ENCODE measurements at places on chromosomes 13 and 19.

GRCh38 chr19:4829001-4829712, 2.4 kb downstream of the TICAM1 start:
- DNase-seq = no peak

DNA sequence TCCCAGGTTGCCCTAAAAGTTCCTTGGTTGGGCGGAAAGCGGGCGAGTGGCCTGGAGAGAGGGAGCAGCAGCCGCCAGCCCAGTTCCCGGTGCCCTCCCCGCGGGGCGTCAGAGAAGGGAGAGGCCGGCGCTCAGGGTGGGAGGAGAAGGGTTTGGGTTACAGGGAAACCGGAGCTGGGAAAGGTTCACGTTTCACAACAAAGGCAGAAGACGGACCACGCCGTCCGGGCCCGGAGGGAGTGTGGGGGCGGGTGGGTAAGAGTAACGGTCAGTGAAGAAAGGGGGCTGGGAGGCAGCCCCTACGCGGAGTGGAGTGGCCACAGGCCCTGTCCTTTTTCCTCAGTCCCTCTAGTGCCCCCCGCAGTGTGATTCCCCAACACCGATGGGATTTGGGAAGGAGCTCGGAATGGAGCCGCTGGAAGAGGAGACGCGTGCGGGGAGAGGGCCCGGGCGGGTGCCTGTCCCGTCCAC, 1.6 kb downstream of the SIX5 start:
- DNase-seq = peak; percentile 91

DNA sequence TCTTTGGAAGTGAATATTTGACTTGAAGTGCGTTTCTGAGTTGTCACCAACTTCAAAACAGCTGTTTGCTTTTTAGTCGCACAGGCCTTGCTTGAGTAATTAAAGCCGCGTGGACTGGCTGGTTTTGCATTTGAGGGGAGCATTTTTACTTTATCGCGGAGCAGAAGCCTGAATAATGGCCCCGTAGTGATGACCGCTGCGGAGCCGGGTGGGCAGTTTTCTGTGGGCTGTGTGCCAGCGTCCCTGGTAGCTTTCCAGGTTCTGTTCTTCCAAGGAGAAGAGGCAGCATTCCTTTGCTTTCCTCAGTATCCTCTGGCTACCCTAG, 1.1 kb downstream of the NAA16 start:
- no peak for DNase-seq

DNA sequence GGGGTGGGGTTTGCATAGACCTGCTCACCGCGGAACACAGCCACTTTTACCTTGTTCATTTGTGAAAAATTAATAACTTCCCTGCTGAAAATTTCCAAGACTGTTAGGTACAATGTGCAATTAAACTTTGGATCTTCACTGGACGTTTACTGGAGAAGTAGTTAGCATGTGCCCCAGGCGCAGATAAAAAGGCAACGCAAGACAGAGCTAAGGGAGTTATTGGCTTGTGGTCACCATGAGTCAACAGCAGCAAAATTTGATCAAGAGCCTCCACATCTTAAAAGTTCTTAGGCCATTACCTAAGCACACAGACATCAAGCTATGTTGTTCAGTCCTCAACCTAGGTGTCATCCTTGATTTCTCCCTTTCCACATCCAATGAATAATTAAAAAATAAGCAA, 257.0 kb downstream of the LHFPL6 start:
- DNase-seq = no peak

GRCh38 chr13:94352057-94352456, 127.4 kb downstream of the DCT start:
- no peak for DNase-seq

- DNase-seq = no peak
Observed at GRCh38 chr19:4557144-4557970, 2.1 kb downstream of the SEMA6B start.

DNA sequence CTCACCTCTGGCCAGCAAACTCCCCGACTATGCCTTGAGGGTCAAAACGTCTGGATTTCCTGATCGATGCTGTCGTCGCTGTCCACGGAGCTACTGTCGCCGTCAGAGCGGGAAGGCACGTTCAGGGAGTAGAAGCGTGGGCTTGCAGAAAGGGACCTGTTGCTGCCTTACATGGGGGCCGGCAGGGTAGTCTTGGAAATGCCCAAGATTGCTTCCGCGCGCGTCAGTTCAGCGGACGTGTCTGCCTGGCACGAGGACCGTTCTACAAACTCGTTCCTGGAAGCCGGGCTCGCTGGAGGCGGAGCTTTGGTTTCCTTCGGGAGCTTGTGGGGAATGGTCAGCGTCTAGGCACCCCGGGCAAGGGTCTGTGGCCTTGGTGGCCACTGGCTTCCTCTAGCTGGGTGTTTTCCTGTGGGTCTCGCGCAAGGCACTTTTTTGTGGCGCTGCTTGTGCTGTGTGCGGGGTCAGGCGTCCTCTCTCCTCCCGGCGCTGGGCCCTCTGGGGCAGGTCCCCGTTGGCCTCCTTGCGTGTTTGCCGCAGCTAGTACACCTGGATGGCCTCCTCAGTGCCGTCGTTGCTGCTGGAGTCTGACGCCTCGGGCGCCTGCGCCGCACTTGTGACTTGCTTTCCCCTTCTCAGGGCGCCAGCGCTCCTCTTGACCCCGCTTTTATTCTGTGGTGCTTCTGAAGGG, 15.4 kb downstream of the RB1 start:
- DNase-seq = peak; percentile 60

GRCh38 chr13:57264965-57265364, 98.0 kb downstream of the PRR20E start:
- DNase-seq = no peak

DNA sequence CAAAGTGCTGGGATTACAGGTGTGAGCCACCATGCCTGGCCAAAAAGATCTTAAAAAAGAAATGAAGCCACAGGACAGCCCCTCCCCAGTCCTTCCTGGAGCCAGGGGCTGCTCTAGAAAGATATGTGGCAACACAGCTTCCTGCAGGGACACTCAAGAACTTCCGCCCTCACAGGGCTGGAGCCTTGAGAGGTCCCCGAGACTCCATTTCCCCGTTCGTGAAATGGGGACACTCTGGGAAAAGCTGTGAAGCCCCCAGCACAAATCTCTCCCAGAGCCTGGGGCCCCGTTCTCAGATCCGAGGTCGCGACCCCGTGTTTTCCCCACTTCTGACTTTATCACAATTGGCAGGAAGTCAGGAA, 2.5 kb upstream of the GPX4 start:
- DNase-seq = no peak

GRCh38 chr13:49403996-49404702, 39.7 kb downstream of the CAB39L start:
- DNase-seq = no peak

- DNase-seq = no peak
Observed at GRCh38 chr19:4154571-4155312, 1.3 kb downstream of the CREB3L3 start.

- no peak for DNase-seq
Observed at GRCh38 chr13:108315273-108315672, 45.8 kb downstream of the TNFSF13B start.

GRCh38 chr13:40464337-40465014, 202.0 kb downstream of the FOXO1 start:
- no peak for DNase-seq

GRCh38 chr13:96834626-96835025, 159.7 kb downstream of the OXGR1 start:
- DNase-seq = no peak

DNA sequence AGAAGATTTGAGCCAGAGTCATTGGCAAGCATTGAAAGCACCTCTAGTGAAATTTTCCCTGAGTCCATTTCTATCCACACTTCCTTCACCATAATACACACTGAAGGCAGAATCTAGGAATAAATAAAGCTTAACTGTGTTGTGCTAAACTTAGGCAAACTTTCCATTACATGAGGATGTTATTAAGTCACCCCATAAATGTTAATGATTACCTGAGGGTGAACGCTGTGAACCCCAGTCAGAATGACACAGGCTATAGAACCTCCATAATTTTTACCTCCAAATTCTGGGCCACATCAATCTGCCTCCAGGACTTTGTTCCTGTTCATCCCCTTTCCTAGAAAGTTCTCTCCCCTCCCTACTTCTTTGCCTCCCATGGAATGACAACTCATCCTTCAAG, 71.0 kb downstream of the RAP2A start:
- DNase-seq = no peak

GRCh38 chr19:17296976-17297375, 6.2 kb downstream of the ABHD8 start:
- no peak for DNase-seq
